ENCODE measurements at places on chromosomes 13 and 19. TPM values are rescaled to one million over a fixed set of nuclear protein-coding genes. Genes with fewer than 3 reads are reported as not detected.

DNA sequence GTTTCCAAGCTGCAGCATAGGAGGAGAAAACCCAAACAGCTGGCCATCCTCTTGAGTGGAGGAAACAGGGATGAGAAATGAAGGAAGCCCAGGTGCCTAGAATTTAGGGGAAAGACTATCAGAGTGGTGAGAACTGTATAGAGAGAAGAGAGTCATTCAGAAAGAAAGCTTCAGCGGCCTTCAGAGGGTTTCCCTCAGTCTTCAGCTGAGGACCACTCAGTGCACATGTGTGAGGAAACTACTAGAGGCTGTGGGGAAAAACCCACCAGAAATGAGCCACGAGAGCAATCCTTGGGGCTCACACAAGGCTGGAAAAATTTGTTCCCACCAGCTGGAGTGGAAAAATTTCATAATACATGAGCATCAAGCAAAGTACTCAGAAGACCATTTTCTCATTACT lies 35.2 kb upstream of the CPB2 start:
- no peak for DNase-seq

DNA sequence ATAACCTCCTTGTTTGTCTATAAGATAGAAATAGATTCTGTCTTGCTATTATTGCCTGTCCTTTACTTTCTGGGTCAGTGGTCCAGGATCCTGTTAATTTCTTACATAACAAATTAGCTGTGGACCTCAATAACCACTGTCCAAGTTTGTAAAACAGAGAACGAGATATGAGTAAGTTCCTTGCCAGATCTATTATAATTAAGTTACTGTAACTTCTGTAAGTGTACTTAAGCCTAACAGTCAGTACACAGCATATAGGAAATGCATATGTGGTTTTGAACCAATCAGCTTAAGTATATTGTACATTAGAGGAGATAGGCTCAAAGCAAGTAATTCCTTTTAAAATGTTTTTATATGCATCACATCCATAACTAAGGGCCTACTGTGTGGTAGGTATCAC lies 34.9 kb downstream of the HTR2A start:
- no peak for DNase-seq

DNA sequence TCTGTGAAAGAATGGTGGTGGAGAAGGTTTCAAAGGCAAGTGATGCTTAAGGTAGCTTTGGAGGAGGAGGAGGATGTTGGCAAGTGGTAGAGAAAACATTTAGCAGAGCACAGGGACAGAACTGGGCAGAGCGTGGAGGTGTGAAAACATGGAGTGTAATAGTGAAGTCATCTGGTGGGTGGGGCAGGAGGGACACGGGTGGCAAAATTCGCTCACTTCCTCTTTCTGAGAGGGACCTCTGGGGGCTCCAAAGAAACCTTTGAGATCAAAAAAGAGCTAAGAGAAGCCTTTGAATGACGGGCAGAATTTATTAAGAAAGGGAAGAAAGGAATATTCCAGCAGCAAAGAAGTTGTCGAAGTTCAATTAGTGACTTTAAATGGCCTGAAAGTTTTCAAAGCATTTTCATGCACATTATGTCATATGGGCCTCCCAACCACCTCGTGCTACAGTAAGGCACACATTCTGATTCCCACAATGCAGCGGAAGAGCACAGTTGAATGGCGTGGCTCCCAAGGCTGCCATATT lies 82.8 kb downstream of the STARD13 start:
- DNase-seq, result no peak

The IGLON5 gene
- not detected for total RNA-seq

The RHPN2 gene
- 18.4 TPM for total RNA-seq

DNA sequence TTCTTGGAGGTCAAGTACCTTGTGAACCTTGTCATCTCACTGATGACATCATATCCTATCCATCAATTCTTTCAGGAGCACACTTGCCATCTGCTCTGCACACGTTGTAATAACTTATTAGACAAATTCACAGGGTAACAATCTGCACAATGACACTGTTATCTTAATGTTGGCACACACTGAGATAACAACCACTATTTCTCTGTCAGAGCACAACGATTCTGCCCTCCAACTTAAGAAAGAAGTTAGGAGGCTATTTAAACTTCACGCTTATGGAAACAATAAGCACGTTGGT lies 351.3 kb downstream of the DACH1 start:
- no peak for DNase-seq

The ZNF429 gene
- 28.3 TPM for total RNA-seq

GRCh38 chr19:30799865-30800755 lies 427.9 kb downstream of the ZNF536 start:
- peak; percentile 48 for DNase-seq

All from ureter (tissue), 1 donor.